ENCODE measurements at places on chromosomes 3 and 15. TPM values are rescaled to one million over a fixed set of nuclear protein-coding genes. Genes with fewer than 3 reads are reported as not detected.

GRCh38 chr3:6799264-6799915 is 61.5 kb upstream of the GRM7 start:
- DNase-seq, result peak; percentile 29

DNA sequence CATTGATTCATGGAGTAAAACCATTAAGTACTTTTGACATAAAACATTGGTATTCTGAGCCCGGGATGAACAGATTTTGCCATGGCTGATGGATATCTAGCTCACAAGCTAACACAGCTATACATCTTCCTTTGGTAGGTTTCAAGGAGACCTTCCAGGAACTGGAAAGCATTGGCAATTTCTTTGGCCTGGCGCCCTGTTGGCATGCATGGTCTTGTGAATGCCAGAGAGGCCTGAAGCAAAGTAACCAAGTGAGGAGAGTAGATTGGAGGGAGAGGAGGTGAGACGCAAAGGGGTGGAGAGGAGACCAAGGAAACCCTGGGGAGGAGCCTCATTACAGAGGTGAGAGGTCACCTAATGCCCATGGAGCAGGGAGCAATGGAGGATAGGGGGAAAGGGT is 67.2 kb downstream of the SQOR start:
- DNase-seq, result no peak

Gene FGF7
- not detected for total RNA-seq

DNA sequence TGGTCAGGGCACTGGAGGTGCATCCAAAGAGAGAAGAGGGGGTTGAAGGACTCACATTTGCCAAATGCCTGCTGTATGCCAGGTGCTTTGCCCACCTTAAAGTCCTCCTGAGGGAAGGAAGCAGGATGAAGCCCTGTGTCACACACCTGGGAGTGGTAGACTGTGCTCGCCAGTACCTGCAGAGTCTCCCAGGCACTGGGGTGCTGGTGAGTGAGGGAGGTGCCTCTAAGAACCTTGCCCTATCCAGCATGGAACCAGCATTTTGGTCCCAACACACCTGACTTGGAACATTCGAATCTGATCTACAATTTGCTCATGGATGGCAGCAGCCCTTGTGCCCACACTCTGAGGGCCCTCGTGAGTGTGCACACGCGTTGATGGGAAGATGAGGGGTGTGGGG is 76.7 kb downstream of the SEC22A start:
- no peak for DNase-seq

DNA sequence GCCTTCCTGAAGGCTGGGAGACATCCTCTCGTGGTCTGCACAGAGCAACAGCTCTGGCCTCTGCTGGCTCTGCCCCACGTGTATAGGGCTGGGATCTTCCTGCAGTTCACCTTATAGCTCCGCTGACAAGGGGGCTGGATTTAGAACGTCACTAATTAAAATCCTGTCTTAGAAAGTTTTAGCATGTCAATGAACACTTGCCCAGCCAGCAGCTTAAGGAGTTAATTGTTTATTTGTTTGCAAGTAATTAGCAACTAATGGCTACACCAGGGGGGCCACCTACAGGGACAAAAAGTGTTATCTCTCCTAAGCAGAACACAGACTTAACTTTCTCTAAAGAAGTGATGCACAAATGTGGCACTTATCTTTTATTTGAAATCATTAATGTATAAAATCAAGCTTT is at the start of gene HESX1:
TSS of gene HESX1 (minus strand) at position 84 of the 403 bp plus-strand sequence. CDS start at position 24, 60 bp downstream.
- DNase-seq, result no peak

Gene REC114
- total RNA-seq, result not detected

GRCh38 chr3:142007710-142008399 is 131.4 kb downstream of the ATP1B3 start:
- no peak for DNase-seq
